ENCODE measurements at places on chromosomes 5 and 9. TPM values are rescaled to one million over a fixed set of nuclear protein-coding genes. Genes with fewer than 3 reads are reported as not detected.

DNA sequence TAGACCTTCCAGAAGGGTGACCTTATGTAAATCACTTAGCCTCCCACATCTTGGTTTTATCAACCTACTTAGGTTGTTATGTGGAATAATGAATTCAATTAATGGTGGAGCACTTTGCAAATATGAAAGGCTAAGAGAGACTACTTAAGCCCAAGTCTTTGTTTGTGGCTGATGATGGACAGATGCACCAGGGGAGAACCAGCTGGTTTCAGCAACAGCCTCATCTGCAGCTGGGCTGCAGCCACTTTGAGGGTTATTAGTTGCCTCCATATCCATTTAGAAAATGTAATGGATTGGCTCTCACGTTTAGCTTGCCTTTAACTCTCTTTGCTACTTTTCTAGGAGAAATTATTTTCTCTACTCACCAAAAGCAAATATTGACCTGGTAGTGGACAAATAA is 146.6 kb downstream of the ESM1 start:
- DNase-seq = no peak

DNA sequence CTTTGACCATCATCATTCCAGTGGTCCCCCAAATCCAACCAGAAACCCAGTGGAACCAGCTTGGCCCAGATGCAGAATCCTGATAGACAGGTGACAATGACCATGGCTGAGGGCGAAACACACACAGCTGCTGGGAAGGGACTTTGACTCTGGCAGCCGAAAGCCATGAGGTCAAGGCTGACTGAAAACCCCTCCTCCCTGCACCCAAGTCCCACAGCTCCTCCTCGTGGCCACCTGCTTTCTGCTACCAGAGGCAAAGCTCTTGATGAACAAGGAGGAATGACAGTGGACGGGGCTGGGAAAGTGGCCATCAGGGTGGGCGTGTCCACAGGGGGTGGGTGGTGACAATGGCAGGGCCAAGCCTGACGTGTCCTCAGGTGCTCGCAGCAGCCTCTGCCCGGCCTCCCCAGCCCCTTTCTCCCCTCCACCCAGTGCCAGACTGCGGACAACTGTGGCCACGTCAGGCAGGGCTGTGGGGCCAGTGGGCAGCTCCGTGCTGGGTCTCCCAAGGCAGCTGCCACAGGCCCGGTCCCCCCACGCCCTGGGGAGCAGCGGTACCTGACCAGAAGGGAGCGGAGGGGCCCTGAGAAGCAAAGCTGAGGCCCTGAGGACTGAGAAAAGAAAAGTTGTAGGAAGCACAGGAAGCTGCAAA is 30.8 kb upstream of the SARDH start:
- peak; percentile 72 for DNase-seq

- DNase-seq = no peak
Measured at GRCh38 chr9:36288070-36288469, 29.8 kb upstream of the GNE start.

DNA sequence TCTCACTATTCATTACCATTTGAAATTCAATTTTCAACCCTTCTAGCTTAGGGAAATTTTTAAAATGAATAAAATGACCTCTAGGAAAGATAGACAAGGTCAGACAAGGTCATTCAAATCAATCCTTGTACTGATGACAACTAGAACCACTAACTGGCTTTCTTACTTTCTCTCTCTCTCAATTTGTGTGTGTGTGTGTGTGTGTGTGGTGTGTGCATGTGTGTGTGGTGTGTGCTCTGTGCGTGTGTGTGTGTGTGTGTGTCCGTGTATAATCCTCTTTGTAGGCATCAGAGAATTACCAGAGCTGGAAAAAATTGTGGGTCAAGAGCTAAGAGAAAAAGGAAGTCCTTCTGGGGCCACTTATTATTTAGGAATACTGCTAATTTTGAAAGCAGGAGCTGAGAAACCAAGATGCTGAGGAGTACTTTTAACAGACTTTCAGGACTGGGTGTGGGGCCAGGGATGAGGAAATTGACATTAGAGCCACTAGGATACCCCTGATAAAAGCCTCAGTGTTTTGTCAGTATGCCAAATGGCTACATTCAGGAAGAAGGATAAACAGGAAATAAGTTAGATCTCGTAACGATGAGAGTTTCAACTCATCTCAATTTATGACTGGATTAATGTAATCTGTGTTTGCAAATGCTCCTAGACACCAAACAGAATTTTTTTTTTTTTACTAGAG is 723.3 kb downstream of the CETN3 start:
- no peak for DNase-seq

DNA sequence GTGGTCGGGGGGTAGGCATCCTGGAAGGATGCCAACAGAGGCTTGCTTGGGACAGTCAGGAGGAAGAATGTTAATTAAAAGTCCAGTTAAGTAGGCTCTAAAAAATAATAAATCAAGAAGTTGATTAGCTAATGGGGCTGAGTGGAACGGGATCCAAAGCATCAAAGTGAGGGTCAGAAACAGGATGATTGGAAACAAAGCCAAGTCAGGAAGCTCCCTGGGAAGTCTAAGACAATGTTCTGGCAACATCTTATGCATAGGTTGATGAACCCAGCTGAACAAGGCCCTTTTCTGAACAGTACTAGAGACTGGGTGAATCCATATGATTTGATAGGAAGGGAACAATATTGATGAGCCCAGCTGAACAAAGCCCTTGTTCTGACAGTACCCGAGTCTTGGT is 50.2 kb upstream of the STARD4 start:
- no peak for DNase-seq

- no peak for DNase-seq
Measured at GRCh38 chr5:33105521-33105941, 335.2 kb upstream of the TARS1 start.

Gene NRG2
- 8.7 TPM for total RNA-seq
